ENCODE measurements at places on chromosomes 11 and 22.

DNA sequence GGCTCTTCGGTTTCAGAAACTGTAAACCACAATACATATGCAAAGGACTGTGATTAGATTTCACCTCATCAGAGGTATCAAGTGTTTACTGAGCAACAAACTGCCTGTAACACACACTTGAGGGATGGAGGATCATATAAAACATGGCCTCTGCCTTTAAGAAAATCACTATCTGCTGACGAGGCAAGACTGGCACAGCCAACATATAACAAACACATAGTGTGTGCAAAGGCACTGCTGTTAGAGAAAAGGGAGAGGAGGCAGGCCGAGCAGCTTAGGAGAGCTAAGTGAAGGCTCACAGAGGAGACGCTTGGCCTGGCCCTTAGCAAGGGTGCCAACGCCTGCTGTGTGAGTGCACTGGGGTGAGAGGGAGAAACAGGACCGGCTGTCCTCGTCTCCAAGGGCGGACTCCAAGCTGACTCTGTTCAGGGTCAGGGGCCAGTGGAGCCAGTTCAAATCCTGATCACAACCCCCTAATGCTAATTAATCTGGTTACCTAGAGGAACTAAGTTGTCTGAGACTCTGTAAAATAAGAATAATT is 48.2 kb downstream of the LRFN4 start:
- DNase-seq: no peak

DNA sequence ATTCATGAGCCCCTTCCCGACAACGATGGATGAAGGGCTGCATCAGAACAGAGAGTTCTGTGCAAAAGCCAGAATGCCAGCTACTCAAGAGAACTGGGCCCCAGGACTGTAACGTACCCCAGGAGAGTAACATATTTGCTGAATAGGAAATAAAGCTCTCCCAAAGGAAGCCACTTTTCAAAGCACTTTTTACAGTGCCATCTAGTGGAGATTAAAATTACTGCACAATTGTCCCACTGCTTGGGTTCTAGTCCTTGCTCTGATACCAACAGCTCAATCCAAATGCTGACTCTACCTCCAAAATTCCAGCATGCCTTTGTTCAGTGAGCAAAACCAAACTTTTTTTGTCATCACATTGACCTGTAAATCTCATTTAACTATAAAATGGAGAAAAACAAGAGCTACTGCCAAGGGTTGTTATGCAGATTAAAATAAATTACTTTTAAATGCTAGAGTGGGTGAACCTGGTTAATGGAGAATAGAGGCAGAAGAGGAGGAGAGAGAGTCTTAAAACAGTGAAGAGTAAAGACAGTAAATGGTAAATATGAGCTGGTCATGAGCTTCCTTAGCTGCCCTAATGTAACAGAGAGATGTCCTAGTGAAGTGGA is 87.6 kb upstream of the FSHB start:
- peak; percentile 55 for DNase-seq

GRCh38 chr11:128890543-128891368 is at the start of gene KCNJ5:
TSS of gene KCNJ5 (plus strand) at chr11:128891356. CDS start at chr11:128911274, 19,918 bp downstream.
- DNase-seq: no peak

GRCh38 chr11:88337181-88337986 is at the start of gene CTSC:
TSS of gene CTSC (minus strand) at chr11:88337736. CDS start at chr11:88337672, 64 bp downstream.
- peak; percentile 98 for DNase-seq

DNA sequence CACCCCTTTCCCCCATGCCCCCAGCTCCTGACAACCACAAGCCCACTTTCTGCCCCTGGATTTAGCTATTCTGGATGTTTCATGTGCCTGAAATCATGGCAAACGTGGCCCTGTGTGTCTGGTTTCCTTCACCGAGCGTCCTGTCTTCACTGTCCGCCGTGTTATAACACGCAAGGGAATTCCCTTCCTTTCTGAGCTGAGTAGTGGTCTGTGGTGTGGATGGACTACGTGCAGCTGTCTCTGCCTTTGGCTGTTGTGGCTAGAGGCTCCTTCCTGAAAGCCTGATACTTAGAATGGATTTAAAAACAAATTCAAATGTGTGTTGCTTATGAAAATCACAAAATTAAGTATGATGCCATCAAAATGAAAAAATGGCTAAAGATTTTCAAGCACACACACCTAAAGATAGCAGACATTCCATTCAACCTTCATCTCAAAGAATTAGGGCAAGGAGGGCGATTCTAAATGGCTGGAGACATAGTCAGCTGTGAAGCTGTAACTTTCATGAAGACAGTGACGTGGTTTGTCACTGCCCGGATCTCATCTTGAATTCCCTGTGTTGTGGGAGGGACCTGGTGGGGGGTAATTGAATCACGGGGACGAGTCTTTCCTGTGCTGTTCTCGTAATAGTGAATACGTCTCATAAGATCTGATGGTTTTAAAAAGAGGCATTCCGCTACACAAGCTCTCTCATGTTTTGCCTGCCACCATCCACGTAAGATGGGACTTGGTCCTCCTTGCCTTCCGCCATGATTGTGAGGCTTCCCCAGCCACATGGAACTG is 30.5 kb downstream of the KCNQ1 start:
- DNase-seq: no peak

GRCh38 chr22:19658057-19658966 is 56.0 kb upstream of the SEPTIN5 start:
- DNase-seq: no peak

DNA sequence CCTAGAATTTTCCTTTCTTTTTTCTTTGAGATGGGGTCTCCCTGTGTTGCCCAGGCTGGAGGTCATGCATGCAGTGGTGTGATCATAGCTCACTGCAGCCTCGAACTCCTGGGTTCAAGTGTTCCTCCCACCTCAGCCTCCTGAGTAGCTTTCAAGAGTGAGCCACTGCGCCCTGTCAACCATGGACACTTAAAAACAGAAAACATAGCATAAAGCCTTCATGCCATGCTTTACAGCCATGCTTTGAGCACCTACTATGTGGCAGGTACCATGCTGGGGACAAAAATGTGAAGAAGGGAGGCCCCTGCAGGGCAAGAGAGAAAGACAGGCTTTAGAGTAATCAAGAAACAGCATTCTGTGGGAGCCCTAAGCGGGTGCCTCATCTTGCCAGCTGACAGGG is 13.7 kb upstream of the GNB1L start:
- no peak for DNase-seq

DNA sequence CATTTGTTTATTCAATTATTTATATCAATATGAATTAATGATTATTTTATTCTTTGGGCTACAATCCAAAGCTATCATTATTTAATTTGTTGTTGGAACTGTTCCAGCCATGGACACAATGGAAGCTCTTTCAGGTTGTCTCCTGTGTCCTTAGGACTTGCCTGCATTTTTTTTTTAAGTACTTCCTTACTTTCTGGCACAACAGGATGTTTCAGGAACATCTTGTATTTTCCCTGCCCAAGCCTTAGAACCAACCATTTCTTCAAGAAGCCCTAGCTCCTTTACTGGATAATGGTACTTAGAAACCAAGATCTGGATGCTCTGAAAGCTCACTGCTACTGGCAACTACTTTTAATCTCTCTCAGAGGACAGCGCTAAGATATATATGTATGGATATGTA is 57.8 kb upstream of the CLNS1A start:
- DNase-seq: no peak

DNA sequence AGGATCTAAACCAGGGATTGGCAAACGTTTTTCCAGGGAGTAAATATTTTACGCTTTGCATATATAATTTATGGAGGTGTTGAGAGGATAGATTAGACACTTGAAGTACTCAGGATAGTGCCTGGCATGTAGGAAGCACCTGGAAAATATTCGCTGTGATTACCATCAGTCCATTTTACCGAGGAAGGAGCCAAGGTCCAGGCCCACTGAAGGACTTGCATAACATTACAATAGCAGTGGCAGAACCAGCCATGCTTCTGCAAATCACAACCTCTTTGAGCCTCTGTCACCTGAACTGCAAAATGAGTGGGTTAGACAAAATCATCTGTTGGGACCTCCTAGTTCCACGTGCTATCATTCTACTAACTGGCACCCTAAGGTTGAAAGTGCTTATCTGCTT is 5.4 kb downstream of the FUT4 start:
- no peak for DNase-seq

- no peak for DNase-seq
Measured at GRCh38 chr11:135046986-135047385, 634.9 kb upstream of the B3GAT1 start.

- no peak for DNase-seq
Measured at GRCh38 chr11:64932324-64932723, 3.4 kb downstream of the GPHA2 start.

DNA sequence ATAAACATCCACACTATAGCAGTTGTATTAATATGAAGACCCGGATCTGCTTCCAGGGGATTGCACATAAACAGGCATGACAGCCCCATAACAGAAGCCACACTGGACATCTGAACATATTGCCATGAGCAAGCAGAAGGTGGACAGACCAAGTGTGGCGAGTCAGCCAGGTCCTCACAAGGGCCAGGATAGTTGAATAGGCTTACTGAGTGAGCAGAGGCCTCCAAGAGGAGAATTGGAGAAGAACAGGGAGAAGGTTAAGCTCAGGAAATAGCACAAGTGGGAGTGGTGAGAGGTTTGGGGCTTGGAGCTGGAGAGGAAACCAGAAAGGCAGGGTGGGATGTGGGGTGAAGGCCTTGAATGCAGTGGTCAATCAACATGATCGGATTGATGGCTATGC is 10.8 kb downstream of the SLC35C1 start:
- no peak for DNase-seq

DNA sequence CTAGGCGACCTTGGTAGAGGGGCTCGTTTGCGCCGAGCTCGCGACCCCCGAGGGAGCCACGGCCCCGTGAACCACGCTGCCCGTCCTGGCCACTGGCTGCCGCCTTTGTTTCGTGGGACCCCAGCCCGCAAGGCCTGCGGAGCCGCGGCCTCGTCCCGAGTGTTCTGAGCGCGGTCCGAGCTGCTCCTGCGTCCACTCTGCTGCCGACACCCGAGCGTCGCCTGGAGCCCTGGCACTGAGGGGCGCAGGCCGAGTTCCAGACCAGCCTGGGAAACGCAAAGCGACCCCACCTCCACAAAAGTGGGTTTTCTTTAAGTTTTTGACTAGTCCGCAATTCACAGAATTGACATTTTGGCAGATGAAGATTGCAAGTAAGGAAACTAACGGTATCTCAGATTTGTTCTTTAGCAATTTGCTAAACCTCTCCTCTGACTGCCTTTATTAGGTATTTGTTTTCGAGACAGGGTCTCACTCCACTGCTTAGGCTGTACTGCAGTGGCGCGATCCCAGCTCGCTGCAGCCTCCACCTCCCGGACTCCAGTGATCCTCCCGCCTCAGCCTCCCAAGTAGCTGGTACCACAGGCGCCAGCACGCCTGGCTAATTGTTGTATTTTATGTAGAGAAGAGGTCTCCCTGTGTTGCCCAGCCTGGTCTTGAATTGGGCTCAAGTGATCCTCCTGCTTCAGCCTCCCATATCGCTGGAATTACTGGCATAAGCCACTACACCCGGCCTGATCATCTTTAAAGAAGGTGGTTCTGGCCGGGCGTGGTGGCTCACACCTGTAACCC is 879 bp upstream of the RNH1 start:
- no peak for DNase-seq

GRCh38 chr22:42364604-42365110 is 67.5 kb downstream of the NFAM1 start:
- DNase-seq: no peak

GRCh38 chr11:19658344-19658743 is 54.3 kb upstream of the NAV2 start:
- DNase-seq: no peak

DNA sequence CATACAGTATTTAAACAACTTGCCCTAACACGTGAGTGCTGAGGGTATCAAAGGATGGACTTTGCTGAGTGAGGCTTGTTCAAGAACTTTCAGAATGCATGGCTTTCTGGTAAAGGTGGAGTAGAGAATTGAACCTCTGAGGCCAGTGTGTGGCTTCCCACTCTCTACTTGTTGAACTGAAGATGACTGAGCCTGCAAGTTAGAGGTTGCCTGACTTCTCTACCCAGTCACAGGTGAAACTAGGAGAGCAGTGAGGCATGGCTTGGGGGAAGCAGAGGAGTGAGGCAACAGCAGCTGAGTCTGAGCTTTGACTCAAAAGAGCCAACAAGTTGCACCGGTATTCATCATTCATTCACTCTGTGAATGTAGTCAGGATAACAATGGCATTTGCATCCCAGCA is 256.4 kb upstream of the SESN3 start:
- peak; percentile 62 for DNase-seq

- DNase-seq: peak; percentile 55
Measured at GRCh38 chr22:26674211-26675190, 17.1 kb downstream of the MIAT start.

DNA sequence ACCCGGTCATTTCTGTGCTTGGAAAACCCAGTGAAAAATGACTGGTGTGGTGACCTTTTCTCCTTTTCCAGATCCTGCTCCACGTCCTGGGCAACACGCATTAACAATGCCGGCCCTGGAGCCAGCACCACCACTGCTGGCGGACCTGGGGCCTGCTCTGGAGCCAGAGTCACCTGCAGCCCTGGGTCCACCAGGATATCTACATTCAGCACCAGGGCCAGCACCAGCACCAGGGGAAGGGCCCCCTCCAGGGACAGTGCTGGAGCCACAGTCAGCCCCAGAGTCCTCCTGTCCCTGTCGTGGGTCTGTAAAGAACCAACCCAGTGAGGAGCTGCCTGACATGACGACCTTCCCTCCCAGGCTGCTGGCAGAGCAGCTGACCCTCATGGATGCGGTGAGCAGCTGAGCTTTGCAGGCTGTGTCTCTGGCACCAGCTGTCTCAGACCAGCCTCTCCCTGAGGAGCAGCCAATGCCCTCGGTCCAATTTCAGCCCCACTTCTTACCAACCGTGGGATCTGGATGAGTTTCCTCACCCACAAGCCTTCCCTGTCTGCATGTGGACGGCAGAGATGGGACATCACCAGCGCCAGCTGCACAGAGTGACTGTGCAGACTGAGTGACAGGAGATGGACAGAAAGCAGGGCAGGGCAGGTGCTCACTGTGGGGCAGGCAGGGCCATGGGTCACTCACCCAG is 1.9 kb downstream of the RGL4 start:
- DNase-seq: no peak

GRCh38 chr22:46966846-46967245 is 204.4 kb downstream of the TBC1D22A start:
- no peak for DNase-seq

DNA sequence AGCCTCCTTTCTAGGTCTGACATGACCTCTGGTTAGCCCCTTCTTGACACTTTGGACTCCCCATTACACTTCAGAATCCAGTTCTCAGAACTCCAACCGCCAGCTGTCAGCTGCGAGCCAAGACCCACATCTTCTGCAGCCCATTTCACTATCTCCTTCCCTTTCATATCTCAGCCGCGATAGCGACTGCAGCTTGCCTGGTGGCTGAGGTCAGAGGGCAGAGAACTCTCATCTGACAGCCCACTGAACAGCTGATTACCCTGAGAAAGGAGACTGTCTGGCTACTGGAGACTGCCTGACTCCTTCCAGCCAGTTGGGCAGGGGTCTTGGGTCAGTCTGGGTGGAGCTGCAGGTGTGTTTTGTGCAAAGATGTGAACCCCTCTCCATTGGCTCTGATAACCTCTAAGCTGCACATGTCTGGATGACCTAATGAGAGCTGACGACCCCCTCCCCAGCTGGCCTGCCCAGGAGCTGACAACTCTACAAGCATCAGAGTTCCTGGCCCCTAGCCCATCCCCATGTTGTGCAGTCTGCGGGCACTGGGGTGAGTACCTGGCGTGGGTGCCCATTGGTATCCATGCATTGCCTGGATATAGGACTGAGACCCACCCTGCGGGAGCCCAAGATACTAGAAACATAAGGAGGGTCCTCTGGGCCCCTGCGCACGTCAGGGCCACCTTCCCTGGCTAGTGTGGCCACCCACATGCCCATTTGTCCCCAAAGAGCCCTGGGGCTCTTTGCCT is 1.1 kb downstream of the CHRM1 start:
- DNase-seq: no peak

- DNase-seq: no peak
Measured at GRCh38 chr22:32120603-32121002, 38.5 kb downstream of the C22orf42 start.

Data from activated CD4-positive, alpha-beta T cell treated with anti-CD3 and anti-CD28 coated beads, Interleukin-10, Interleukin-2, amounts not matched to agents 100 ng/mL and 50 ng/mL, durations not matched to agents 16 hours and 8 hours (primary cell).